ENCODE measurements at places on chromosomes 12 and 14.

- no peak for DNase-seq
These were observed 38.8 kb upstream of the ATF7IP start for GRCh38 chr12:14326699-14327098.

GRCh38 chr14:55581342-55581771 is 1.4 kb downstream of the KTN1 start:
- no peak for DNase-seq

GRCh38 chr14:24238527-24239037 is 3.8 kb downstream of the TINF2 start:
- no peak for DNase-seq

GRCh38 chr14:68127166-68127565 is 307.6 kb downstream of the RAD51B start:
- no peak for DNase-seq

GRCh38 chr12:47028186-47028585 is 51.2 kb upstream of the PCED1B start:
- DNase-seq: no peak
